HCT116 (cell line): ENCODE measurements at places on chromosomes 7 and 10.
A peak's percentile ranks its signal among the peaks of the same experiment; 100 is the strongest.

- H3K4me1 ChIP-seq: no peaks in the 10 kb centered on the region
- no peak overlapping the region for H3K4me3 ChIP-seq
- DNase-seq: no peak
- no peak overlapping the region for H3K27ac ChIP-seq
- no peaks in the 10 kb centered on the region for H3K36me3 ChIP-seq
- H3K27me3 ChIP-seq: no peaks in the 10 kb centered on the region
Measured at GRCh38 chr7:131606346-131607290, 50.2 kb upstream of the PODXL start.

GRCh38 chr10:131477457-131478121 is 166.1 kb upstream of the TCERG1L start:
- H3K27ac ChIP-seq: no peak overlapping the region
- H3K27me3 ChIP-seq: no peaks in the 10 kb centered on the region
- H3K4me1 ChIP-seq: no peaks in the 10 kb centered on the region
- no peak for DNase-seq
- H3K4me3 ChIP-seq: no peak overlapping the region

GRCh38 chr7:133912916-133913697 is 214.0 kb upstream of the LRGUK start:
- DNase-seq: no peak
- H3K36me3 ChIP-seq: no peaks in the 10 kb centered on the region
- H3K27me3 ChIP-seq: no peaks in the 10 kb centered on the region
- no peak overlapping the region for H3K4me3 ChIP-seq

DNA sequence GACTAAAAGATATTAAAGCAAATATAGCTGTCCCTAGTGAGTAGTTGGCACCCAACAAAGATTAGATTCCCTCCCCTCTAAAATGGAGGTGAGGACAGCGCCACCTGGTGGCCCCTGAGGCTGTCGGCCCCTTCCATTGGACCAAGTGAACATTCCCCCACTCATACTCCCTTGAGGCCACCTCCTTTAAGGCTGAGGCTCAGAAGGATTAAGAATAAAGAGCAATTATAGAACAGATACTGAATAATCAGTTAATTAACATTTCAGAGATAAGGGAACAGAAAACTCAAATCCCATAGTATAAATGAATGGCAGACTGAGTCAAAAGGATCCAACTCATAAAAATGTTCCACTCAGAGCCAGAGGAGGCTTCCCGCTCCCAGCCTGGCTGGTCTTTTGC is 130.4 kb upstream of the GHITM start:
- H3K4me3 ChIP-seq: no peak overlapping the region
- no peaks in the 10 kb centered on the region for H3K36me3 ChIP-seq
- DNase-seq: peak; percentile 21
- no peak overlapping the region for H3K27ac ChIP-seq
- no peaks in the 10 kb centered on the region for H3K4me1 ChIP-seq
